ENCODE measurements at places on chromosomes 16 and 17. TPM values are rescaled to one million over a fixed set of nuclear protein-coding genes. Genes with fewer than 3 reads are reported as not detected.

PYDC1 gene
- not detected for total RNA-seq

C1QTNF8 gene
- total RNA-seq: 2.9 TPM

DNA sequence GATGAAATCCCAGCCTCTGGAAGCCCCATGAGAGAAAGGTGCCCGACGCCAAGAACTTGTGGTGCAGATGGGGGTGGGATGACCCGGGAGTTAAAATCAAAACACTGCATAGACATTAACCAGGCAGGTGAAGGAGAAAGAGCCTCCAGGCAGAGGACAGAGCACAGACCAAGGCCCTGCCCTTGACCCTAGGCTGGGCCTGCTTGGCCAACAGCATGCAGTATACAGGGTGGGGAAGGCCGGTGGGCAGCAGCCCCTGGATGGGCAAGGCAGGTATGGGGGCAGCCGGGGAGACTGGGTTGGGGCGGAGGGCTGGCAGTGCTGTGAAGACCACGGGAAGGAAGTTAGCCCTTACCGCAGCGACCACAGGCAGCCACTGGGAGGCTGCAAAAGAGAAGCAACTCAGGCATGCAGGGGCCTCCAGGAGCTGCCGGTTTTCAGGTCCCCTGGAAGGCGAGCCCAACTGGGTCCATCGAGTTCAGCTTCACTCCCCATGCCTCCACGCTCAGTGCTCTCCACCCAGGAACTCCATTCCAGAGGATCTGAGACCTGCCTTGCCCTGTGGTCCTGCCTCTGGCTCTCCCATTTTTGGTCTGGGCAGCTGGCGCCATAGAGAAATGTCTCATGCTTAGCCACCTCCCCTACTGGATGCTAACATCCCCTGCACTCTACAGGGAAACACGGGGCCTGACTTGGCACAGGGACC lies 81.2 kb downstream of the C16orf95 start:
- no peak for DNase-seq

DNA sequence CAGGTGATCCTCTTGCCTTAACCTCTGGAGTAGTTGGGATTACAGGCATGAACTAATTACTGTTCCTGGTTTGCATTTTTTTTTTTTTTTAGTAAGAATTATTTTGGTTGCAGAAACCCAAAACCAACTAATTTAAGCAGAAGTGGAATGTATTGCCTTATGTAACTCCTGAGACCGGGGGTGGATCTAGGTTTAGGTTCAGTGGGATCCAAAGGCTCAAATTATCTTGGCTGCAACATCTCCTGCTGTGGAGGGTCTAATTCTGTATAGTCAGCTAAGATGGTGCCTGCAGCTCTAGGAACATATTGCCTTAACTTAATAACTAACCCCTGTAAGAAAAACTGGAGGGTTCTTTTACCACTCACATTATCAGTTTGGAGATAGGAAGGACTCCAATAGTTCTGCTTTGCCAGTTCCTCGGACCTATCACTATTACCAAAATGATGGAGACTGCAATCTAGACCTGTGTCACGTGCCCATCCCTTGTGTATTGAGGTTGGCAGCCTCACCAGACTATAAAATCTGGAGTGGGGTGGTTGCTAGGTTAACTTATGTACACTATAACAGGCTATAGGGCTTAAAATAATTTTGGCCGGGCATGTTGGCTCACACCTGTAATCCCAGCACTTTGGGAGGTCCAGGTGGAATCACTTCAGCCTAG lies 8.5 kb downstream of the SNTB2 start:
- DNase-seq: no peak

DNA sequence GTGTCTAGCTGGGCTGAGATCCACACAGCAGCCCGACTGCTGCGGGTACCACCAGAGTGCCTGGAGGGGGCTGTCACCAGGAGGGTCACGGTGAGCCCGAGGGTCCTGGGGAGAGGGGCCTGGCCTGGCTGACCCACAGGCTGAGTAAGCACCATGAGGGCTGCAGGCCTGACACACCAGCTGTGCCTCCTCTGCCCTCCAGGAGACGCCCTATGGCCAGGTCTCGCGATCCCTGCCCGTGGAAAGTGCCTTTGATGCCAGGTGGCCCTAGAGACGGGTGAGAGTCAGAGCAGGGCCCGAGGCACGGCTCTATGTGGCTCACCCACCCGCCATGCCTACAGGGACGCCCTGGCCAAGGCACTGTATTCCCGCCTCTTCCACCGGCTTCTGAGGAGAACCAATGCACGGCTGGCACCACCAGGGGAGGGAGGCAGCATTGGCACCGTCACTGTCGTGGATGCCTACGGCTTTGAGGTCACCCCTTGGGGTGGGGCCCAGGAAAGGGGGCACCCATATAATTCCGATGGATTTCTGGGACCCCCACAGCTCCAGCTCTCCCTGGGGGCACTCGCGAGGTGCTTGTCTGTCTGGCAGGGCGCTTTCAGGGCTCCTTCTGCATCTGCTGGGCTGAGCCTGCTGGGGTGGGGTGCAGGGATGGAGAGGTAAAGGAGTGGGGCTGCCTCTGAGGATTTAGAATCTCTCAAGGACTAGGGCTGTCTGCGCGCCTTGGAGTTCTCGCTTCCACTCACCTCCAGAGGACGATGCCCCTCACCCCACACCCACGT lies 7.1 kb downstream of the MYO15B start:
- DNase-seq: no peak

NPW gene
- not detected for total RNA-seq

SERPINF2 gene
- 0.64 TPM for total RNA-seq

- DNase-seq: no peak
These were observed 11.3 kb downstream of the CDK3 start for GRCh38 chr17:76011951-76012350.

DNA sequence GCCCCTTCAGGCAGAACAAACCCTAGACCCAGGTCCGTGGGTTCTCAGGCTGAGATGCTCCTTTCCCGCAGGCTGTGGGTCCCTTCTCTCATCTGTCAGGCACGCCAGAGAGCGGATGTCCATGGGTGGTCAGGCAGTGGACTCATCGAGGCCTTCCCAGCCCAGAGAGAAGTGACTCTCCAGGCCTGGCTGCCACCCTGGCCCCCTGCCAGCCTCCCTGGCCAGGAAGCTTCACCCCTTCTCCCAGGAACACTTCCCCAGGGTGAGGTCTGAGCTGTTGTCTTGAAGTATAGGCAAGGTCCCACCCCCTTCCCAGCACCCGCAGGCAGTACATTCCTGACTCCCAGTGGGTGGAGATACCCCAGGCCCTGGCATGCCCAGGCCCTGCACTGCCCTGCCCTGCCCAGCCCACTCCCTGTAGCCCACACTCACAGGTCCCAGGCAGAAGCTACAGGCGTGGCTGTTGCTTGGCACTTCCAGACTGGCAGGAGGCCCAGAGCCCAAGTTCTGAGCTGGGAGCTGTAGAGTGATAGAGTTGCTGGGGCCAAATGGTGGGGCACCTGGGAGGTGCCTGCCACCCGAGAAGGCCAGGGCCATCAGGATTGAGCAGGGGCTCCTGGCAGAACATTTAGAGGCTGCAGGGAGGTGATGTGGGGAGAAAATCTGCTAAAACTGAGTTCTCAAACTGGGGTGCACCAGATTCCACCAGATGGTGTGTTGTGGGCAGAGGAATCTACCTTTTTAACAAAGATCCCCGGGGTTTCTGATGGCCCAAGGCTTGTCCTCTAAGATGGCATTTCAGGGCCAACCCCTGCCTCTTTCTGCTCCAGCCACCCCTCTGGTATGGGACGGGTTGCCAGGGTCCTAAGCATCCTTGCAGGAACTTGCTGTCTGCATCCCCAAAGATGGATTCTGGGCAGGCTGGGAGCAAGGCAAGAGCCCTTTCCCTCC lies 6.7 kb downstream of the ITGA3 start:
- peak; percentile 100 for DNase-seq

GRCh38 chr16:57883480-57883879 lies 81.2 kb upstream of the KIFC3 start:
- no peak for DNase-seq

GRCh38 chr17:16489431-16489830 lies 2.6 kb downstream of the LRRC75A start:
- DNase-seq: no peak

DNA sequence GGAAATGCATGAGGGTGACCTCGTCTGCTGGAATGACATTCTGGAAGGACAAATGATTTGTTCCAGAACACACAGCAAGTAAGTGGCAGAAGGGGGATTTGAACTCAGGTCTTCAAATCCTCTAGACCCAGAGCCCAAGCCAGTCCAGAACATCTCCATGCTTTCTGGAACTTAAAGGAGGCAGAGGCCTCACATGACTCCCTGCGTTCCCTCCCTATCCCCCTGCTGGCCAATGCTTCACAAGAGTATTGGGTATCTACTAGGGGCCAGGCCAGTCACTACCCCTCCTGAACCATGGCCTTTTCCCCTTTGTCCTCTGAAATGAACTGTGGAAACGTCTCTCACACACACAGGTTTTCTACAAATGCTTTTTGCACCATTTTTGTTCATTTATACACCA lies 7.6 kb upstream of the BEAN1 start:
- DNase-seq: no peak

DNA sequence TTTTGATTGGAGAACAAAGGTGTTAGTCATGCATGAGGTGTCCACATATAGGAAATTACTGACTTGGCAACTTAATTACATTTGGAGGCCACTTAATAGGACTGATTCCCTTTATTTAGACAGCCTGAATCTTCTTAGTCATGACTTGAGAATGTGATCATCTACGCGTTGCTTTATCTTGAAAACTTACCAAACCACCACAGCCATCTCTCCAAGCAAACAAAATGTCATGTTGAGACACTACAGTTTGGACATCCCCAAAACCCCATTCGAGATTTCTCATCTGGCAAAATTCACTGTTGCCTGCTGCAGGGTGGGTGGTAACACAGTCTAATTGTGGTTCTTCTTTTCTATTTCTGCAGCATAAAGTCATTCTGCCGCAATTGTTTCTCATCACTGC lies 176.5 kb upstream of the CDH5 start:
- DNase-seq: peak; percentile 85

PPP1R27 gene
- total RNA-seq: not detected

GRCh38 chr17:58985971-58986370 lies 120.7 kb downstream of the TRIM37 start:
- DNase-seq: no peak

DNA sequence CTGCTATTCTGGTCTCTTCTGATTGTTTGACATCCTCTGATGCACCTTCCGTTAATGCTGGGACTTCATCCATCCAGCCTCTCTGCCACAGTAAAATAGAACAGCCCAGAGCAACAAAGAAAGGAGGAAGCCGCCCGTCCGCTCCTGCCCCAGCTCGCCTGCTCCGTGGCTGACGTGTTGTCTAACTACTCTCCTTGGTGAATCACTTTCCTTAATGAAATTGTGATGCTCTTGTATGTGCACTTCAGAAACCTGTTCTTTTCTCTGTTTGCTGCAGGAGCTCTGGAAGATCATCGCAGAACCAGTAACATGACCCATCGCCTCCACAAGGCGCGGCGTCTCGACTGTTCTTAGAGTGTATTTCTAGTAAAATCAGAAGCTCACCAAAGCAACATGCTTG lies 24.3 kb downstream of the METTL22 start:
- no peak for DNase-seq

SGCA gene
- 0.22 TPM for total RNA-seq

GRCh38 chr17:76461765-76462555 lies 5.4 kb upstream of the AANAT start:
- no peak for DNase-seq

- DNase-seq: no peak
These were observed 39.2 kb upstream of the GSE1 start for GRCh38 chr16:85573696-85574641.

- DNase-seq: peak; percentile 44
These were observed 468.1 kb downstream of the SOX9 start for GRCh38 chr17:72588961-72589360.

DNA sequence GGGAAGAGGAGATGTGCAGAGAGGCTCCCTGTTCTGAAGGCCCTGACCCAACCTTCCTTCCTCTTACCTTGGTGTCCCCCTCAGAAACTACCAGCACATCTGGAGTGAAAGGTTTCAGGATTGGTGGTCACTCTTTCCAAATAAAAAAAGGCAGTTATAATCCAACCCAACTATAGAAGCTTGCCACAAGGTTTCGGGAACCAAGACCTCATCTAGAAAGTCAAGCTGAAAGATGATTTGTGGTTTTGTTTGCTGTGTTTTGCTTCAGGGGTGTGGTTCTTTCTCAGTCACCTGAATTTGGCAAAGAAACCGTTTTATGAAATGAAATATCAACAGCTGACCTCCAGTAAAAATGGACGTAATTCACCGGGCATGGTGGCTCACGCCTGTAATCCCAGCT lies 19.3 kb downstream of the SHMT1 start:
- DNase-seq: no peak

GRCh38 chr16:79466111-79466510 lies 134.4 kb downstream of the MAF start:
- no peak for DNase-seq

GRCh38 chr17:80465327-80465974 lies 11.0 kb downstream of the NPTX1 start:
- no peak for DNase-seq

FZD2 gene
- 24.4 TPM for total RNA-seq

CDK5R1 gene
- 6.3 TPM for total RNA-seq

TPPP3 gene
- 0.31 TPM for total RNA-seq

DNA sequence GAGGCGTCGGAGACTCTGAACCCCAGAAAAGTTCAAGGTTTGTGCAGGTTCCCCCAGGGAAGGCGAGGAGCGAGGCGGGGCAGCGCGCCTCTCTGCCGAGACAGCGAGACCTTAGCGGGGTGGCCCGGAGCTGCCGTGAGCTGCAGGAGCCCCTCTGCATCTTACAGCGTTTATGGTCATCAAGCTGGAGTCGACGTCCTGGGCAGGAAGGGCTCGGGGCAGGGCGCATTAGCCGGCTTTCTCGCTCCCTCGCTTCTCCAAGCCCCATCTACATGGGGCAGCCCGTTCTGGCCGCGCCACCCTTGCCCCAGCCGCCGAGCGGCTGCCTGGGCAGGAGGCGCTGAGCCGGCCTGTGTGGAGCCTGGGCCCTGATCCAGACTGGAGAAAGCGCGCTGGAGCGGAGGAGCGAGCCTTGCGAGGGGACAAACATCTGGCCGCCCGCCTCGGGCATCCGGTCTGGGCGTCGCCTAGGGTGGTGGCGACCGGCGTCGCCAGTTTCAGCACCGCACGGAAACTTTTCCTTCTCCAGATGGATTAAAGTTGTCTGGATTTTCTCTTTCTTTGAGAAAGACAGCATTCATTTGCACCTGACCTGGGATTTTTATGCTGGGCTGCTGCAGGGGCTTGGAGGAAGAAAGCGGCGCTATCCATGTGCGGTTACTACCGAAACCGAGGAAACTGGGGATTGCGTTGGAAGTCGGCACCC lies 750 bp downstream of the TMEM132E start:
- DNase-seq: no peak

DNA sequence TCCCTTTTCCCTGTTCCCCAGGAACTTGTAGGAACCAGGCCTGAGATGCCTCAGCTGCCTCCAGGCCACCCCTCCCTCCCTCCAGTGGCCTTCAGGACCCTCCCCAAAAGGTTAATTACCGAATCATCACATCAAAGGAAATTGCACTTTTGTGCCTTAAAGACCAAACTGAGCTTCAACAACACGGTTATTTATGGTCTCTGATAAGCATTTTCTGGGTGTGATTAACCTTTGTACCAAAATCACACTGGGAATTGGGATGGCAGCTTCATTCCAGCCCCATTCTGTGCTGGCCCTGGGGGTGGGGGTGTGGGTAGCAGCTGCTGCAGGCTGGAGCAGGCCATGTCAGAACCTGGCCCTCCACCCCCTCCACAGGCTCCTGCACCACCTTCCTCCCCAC lies 16.7 kb downstream of the CRHR1 start:
- DNase-seq: no peak

- no peak for DNase-seq
These were observed 11.6 kb upstream of the ROGDI start for GRCh38 chr16:4814046-4814445.
